C1 segment of cervical spinal cord (tissue), 14 donors: ENCODE measurements at places on chromosomes 16 and 17.

GRCh38 chr17:16023881-16024280 is 24.3 kb downstream of the TTC19 start:
- no peak for DNase-seq

- DNase-seq = no peak
Measured at GRCh38 chr17:19248151-19248927, 11.2 kb downstream of the EPN2 start.

- no peak for DNase-seq
Measured at GRCh38 chr17:63774141-63774968, at the start of gene DDX42. Gene DDX42, plus strand, starts transcription at chr17:63774170. Its CDS starts 12,880 bp downstream, at chr17:63787050.

- no peak for DNase-seq
Measured at GRCh38 chr17:6496640-6497441, 52.6 kb downstream of the PIMREG start.

GRCh38 chr17:41417576-41418015 is 6.8 kb downstream of the KRT37 start:
- no peak for DNase-seq

DNA sequence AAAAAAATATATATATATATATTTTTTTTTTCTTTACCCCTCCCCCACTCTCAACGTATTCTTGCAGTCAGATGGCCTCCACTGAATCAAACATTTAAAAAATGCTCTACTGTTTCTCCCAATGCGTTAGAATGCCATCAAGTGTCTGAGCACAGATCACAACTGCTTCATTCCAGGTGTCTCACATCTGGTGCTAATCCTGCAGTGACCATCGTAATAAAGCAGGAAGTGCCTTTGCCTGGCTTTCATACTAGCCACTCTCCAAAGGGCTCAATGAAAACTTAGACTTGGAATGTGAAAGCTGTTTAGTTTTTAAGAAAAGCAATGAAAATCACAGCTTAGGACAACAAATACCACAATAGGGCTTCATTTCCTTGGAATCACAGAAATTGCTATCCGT is 37.2 kb downstream of the SKAP1 start:
- no peak for DNase-seq

- no peak for DNase-seq
Measured at GRCh38 chr17:10815319-10815718, 11.4 kb upstream of the TMEM238L start.

GRCh38 chr16:10935226-10935915 is 6.9 kb downstream of the DEXI start:
- no peak for DNase-seq

DNA sequence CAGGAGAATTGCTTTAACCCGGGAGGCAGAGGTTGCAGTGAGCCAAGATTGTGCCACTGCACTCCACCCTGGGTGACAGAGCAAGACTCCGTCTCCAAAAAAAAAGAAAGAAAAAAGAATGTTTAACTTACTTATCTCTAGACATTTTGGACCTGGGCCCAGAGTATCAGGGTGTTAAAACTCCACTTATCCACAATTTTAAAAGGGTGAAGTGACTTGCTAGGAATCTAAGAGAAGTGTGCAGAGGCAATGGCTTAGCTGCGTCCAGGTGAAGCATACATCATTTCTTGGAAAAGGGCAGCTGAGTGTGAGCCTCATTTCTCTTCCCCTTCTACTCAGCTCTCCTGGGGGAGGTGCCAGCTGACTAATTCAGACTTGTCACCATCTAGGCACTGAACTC is 25.1 kb downstream of the ALDH3A2 start:
- DNase-seq = no peak
